Hippocampal formation (tissue), 2 donors: ENCODE measurements at places on chromosomes 4 and X.

DNA sequence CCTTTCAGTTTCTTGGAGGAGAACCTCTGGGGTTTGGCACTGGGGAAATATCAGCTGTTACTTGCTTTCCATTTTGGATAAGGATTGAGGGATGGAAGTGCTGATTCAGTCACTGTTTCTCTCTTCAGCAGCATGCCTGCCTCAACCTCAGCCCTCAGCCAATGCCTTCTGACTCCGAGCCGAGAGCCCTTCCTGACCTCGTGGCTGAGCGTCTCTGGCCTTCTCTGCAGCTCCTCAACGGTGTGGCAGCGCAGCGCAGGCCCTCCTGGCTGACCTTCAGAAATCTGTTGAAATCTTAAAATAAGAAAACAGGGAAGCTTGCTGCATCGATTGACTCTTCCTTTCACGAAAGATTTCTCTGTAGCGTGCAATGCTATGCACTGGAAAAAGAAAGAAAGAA, 434.3 kb upstream of the FAT1 start:
- no peak for DNase-seq

GRCh38 chrX:55342533-55343501, 78.1 kb upstream of the PAGE3 start:
- DNase-seq, result no peak

- no peak for DNase-seq
Measured at GRCh38 chrX:154780968-154781367, 18.3 kb downstream of the DKC1 start.

- DNase-seq, result no peak
Measured at GRCh38 chrX:111164728-111165127, 68.7 kb downstream of the PAK3 start.

- DNase-seq, result no peak
Measured at GRCh38 chrX:146755214-146755613, 54.4 kb upstream of the CXorf51B start.

DNA sequence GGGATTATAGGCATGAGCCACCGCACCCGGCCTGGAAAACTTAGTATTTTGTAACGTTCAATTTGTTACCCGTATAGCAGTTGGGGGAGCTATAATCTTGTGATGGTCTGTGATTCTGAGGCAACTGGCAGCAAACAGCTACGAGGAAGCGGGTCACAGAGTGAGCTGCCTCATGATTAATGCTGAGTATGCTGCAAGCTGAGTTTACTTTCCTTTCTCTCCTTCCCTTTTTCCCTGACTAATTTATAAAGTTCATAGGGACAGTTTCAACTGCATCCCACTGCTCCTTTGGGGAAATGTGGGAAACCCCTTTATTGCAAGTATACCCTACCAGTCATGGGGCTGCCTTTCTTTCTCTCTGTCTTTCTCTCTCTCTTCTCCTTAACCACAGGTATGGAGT, 17.7 kb upstream of the ELOVL6 start:
- DNase-seq, result no peak

GRCh38 chrX:104310090-104310489, 55.4 kb upstream of the ESX1 start:
- DNase-seq, result peak; percentile 1

- DNase-seq, result no peak
Measured at GRCh38 chrX:93422693-93423092, 250.7 kb downstream of the NAP1L3 start.

GRCh38 chr4:161498155-161498554, 665.6 kb downstream of the FSTL5 start:
- no peak for DNase-seq

DNA sequence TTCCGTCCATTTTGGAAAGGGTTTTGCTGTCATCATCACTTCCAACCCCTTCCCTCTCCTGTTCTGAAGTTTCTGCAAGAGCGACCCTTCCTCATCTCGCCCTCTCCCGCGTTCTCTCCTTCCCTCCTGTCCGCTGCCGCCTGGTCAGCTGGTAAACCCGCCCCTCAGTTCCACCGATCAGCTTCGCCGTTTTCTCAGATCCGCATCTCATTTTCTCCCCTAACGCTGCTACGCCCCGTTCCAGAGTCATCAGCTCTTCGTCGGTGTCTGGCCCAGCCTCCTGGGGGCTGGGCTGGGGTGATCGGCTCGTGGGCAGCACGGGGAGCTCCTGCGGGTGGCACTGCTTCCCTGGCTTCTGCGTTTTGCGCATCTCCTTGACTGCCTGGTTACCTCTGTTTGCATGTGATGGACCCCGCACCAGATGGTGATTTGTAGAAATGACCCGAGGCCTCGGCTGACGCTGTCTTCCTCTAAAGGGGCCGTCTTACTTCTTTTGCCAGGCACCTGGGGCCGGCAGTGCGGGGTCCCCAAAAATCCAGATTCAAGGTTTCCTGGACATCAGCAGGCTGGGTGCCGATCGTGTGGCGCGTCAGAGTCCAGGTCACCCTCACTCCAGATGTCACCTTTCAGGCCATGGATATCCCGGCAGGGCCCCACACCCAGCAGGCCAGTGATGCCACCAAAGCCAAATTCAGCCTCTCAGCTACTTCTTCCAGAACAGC, 13.4 kb downstream of the CTBP1 start:
- DNase-seq, result no peak

DNA sequence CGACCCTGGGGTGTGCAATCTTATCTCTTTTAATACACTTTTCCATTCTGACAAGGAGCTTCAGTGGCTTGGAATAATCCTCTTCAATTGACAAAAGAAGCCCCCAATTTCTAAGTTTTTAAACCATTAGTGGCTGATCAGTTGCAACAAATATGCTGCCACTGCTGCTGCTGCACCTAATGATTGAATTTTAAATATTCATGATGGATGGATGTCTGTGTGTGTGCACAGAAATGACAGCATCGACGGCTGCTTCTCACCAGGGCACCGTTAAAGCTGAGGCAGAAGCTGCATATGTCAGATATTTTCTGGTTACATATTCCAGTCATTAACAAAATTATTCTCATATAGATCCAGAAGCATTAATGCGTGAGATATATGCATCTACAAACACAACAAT, 182.4 kb downstream of the MGST2 start:
- no peak for DNase-seq

DNA sequence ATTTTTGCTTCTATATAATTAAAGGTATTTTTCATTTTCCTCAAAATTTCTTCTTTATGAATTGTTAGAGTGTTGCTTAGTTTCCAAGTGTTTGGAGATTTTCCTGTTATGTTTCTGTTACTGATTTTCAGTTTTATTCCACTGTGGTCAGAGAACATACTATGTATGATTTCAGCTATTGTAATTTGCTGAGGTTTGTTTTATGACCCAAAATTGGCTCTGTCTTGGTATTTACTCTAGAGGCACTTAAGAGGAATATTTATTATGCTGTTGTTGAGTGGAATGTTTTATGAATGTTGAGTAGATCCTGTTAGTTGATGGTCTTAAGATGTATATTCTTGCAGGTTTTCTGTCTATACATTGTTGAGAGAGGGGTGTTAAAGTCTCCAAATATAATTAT, 263.5 kb downstream of the PABPC4L start:
- DNase-seq, result no peak

DNA sequence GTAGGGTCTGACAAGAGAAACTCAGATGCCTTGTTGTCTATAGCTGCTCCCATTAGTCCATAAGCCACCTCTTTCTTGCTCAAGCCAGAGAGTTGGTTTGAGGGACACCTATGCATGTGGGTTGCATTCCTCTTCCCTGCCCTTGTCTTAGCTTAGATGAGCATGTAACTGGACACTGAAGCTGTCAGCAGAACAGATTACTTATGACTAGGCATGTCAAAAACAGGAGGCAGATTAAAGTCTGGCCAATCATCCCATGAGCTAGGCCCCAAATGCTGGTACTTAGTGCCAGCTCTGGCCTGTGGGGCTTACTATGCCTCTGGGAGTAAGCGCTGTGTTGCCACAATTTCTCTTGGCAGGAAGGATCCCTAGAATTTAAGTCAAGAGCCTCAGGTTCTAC, 215.2 kb downstream of the AR start:
- DNase-seq, result no peak

GRCh38 chr4:145808021-145808650, 128.2 kb downstream of the C4orf51 start:
- no peak for DNase-seq

- DNase-seq, result no peak
Measured at GRCh38 chrX:27860337-27860736, 52.5 kb downstream of the MAGEB10 start.

DNA sequence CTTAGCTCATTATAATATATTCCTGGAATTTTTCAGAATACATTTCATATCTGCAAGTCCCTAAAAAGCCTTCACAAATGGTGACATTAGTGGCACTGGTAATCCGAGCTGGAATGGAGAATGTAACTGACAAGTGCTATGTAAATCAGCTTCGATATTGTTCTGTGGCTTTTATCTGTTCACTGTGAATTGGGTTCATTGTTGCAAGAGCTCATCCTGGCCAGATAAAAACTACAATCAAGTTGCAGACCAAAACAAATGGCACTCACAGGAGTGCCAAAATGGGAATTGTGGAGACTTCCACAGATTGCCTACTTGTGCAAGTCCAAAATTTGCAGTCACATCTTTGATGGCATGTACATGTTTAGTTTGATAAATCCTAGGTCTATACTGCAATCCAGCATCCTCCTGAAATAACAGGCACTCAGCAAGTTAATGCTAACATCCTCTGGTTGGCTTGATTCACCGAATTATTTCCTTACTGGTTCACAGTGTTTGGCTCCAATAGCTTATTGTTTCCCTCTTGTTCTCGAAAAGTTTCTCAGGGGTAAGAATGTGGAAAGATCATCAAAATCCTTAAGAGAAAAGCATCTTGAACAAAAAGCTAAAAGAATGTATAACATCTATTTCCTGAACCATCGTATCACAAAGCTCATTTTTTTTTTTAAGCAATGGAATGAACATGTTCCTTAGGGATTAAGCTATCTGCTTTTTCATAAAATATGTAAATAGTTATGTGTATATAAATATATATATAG, 904.9 kb downstream of the CENPC start:
- DNase-seq, result no peak

- no peak for DNase-seq
Measured at GRCh38 chr4:29066861-29067260, 1653.3 kb upstream of the PCDH7 start.

- peak; percentile 71 for DNase-seq
Measured at GRCh38 chr4:89056953-89057398, at the start of gene FAM13A. FAM13A (minus strand) TSS chr4:89057185; CDS start chr4:89056964, 221 bp downstream.

- DNase-seq, result no peak
Measured at GRCh38 chr4:91028228-91028627, 901.0 kb downstream of the CCSER1 start.

GRCh38 chr4:90189178-90189577, 62.0 kb downstream of the CCSER1 start:
- no peak for DNase-seq

DNA sequence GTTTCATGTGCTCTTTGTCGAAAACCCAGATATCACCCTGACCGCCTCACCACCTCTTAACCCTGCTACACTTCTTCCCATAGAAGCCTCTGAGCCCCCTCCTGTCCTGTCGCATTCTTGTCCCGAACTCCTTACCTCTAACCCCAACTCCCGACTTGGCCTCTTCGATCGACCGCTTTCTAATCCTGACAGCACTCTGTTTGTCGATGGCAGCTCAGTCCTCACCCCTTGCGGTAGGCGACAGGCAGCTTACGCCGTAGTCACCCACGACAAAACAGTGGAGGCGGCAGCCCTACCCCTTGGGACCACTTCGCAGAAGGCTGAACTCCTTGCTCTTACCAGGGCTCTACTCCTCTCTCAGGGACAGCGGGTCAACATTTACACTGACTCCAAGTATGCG, 961.7 kb downstream of the RPA4 start:
- no peak for DNase-seq

DNA sequence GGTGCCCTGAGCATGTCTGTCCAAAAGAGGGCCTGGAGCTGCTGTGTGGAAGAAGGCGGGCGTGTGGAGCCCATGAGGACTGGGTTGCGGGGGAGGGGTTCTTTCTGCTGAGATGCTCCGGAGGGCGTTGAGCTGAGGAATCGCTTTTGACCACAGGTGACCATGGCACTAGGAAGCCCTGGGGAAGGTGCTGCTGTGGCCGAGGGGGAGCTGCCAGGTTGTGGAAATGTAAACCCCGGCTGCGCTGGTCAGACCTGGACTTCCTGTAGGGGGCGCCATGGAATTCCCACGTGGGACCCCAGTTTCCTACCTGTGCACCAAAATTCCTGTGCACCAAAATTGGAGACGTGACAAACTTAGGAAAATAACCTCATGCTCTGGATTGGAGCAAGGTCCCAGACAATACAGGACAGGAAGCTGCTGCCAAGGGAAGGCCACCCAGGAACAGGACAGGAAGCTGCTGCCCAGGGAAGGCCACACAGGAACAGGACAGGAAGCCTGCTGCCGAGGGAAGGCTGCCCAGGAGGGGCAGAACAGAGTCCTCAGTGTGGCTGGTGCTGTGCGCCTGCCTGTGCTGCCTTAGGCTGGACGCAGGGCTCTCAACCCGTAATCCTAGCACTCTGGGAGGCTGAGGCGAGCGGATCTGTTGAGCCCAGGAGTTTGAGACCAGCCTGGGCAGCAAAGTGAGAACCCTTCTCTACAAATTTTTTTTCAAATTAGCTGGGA, 28.4 kb upstream of the UVSSA start:
- no peak for DNase-seq

- DNase-seq, result no peak
Measured at GRCh38 chrX:41029332-41029731, 55.9 kb upstream of the USP9X start.

DNA sequence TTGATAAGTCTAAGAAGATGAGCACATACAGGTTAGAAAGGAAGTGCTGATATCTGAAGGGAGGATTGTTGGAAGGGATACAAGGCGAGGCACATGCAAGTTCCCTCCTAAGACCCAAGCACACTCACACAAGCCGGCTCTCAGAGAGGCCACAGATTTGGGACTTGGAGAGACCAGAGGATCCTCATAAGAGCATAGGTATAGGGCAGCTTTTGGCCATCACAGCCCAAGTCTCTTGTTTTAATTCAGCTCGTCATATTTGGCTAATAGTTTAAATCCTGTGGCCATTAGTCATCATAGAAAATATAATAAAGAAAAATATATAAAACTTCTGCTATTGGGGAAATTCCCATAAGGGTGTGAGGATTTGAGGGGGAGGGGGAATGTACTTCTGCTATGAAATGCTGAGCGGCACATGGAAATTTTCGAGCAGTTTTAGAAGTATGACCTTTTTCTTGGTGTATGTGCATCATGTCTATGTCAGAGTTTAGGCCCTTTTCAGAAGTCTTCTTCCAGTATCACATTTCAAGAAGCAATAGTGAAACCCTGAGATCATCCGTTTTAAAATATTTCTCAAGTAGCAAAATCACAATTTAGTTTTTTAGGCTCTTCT, 97.7 kb downstream of the NFKB1 start:
- no peak for DNase-seq

DNA sequence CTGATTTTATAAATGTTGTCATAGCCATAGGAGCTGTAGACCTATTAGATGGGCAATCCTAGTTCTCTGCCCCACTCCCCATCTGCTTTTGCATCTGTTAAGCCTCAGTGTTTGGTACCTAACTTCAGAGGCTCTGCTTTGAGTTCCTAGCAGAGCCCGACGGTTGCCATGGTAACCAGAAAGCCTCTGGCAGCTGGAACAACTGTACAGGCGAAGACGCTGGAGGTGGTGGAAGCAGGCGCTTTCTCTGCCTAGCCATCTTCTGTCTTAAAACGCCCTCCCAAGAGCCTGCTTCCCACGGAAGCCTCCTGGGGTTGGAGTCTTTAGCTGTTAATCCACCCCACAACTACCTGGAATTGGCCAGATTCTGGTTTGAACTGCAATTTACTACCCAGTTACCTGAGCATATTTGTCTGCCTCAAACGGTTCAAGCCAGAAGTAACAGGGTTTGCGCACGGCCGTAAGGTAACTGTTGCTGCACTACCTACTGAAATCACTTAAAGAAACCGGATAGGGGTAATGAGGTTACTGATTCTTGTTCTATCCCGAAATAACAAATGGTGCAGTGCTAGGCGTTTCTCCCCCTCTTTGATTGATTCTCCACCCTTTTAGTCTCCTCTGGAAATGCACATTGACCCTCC, 1.0 kb upstream of the GABRG1 start:
- DNase-seq, result peak; percentile 28
